ENCODE measurements at places on chromosomes 11 and 22. TPM values are rescaled to one million over a fixed set of nuclear protein-coding genes. Genes with fewer than 3 reads are reported as not detected.

Gene PLEKHA7
- 19.2 TPM for total RNA-seq

Gene KCNQ1
- total RNA-seq, result 0.24 TPM

Gene RFPL3
- not detected for total RNA-seq

Gene ADAMTS15
- total RNA-seq, result 8.3 TPM

Gene KCNE3
- not detected for total RNA-seq

Gene CENATAC
- 12.5 TPM for total RNA-seq

Gene TEX12
- not detected for total RNA-seq

Gene NELL1
- total RNA-seq, result not detected

Gene CYTH4
- 0.82 TPM for total RNA-seq

Gene ANKK1
- total RNA-seq, result 0.12 TPM

Gene SERPING1
- total RNA-seq, result 0.50 TPM

Gene PRR5L
- total RNA-seq, result 8.9 TPM

Gene CCDC15
- 0.61 TPM for total RNA-seq

Gene RTN4RL2
- 106 TPM for total RNA-seq

Gene AMBRA1
- 17.0 TPM for total RNA-seq

Gene NXPE4
- not detected for total RNA-seq

Gene OR2D2
- total RNA-seq, result not detected

Gene NXPE1
- not detected for total RNA-seq

Gene KCNK4
- total RNA-seq, result 0.24 TPM

Gene KREMEN1
- total RNA-seq, result 3.6 TPM

Gene KDELR3
- total RNA-seq, result 19.0 TPM

Gene TEX54
- total RNA-seq, result not detected

Gene SCGB2A2
- total RNA-seq, result not detected

Gene OR2AT4
- not detected for total RNA-seq

Gene CBX7
- 0.79 TPM for total RNA-seq

Gene PGR
- not detected for total RNA-seq

Gene CARD10
- total RNA-seq, result 38.9 TPM

Gene GGTLC2
- not detected for total RNA-seq

Gene ZP1
- total RNA-seq, result 0.11 TPM

Gene ANO1
- 1.1 TPM for total RNA-seq

Gene DEFB131B
- total RNA-seq, result not detected

Gene NEFH
- total RNA-seq, result 0.09 TPM

Gene OR51Q1
- total RNA-seq, result not detected

Gene ARHGAP32
- total RNA-seq, result 3.6 TPM

Gene GAL3ST1
- total RNA-seq, result 6.6 TPM

Gene C1QTNF4
- total RNA-seq, result 0.08 TPM

Gene TRMU
- 43.3 TPM for total RNA-seq

Gene ART5
- 0.33 TPM for total RNA-seq

Gene MMP8
- not detected for total RNA-seq

Gene ENDOD1
- total RNA-seq, result 12.6 TPM

Gene EXPH5
- not detected for total RNA-seq

Gene CATSPERZ
- total RNA-seq, result 3.4 TPM

Gene GDPD4
- total RNA-seq, result not detected

Measured in A549 treated with CpdA at 1 μM for 4 hours (cell line).